GM23338 (cell line): ENCODE measurements at places on chromosomes 5 and 9. TPM values are rescaled to one million over a fixed set of nuclear protein-coding genes. Genes with fewer than 3 reads are reported as not detected.
A peak's percentile ranks its signal among the peaks of the same experiment; 100 is the strongest.

GRCh38 chr5:125501396-125501795 is 755.0 kb upstream of the ZNF608 start:
- H3K27me3 ChIP-seq, result no peaks in the 10 kb centered on the region
- no peak for DNase-seq
- no peak overlapping the region for H3K4me3 ChIP-seq
- H3K36me3 ChIP-seq, result no peaks in the 10 kb centered on the region
- peaks cover 15% of the 10 kb centered on the region; the same call in 1 of the 2 replicates for H3K4me1 ChIP-seq

DNA sequence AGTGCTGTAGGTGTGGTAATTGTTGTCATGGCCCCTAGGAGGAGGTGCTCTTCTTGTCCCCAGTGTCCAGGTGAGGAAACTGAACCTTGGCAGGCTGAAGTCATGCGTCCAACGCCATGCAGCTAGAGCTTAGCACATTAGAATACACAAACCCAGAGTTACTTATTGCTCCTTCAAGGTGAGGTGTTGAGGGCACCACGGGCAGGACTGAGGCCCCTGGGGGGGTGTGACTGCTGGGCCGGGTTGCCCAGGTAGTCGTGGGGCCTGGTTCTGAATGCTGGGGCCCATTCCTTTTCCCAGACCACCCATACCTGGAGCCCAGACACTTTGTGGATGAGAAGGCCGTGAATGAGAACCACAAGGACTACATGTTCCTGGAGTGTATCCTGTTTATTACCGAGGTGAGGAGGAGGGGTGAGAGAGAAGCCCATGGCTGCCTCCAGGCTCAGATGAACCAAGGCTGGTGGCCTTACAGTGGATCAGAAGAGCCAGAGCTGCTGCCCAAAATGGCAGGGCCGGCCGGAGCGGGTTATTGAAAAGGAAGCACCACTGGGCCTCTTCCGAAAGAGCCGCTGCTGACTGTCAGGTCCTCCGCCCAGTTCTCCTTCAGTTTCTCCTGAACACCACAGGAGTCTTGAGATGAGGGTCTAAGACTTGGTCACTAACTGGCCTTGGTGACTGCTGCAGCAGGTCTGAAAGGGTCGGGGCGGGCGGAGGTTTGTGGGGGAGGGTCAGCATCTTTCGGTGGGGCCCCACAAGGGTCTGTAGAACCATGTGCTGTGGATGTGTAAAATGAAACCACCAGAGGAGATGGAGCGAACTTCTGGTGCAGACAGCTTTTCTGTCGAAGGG is 26.3 kb downstream of the PTPA start:
- no peak for DNase-seq
- H3K4me1 ChIP-seq, result peaks cover 25% of the 10 kb centered on the region
- no peaks in the 10 kb centered on the region for H3K27me3 ChIP-seq

- no peak overlapping the region for H3K27ac ChIP-seq
- no peaks in the 10 kb centered on the region for H3K27me3 ChIP-seq
- no peaks in the 10 kb centered on the region for H3K4me1 ChIP-seq
- H3K36me3 ChIP-seq, result no peaks in the 10 kb centered on the region
- no peak for DNase-seq
Measured at GRCh38 chr9:92564982-92565381, 29.2 kb upstream of the ECM2 start.

GRCh38 chr5:88172847-88173758 is 95.5 kb downstream of the TMEM161B start:
- 0 out of 2 replicates have a peak overlapping the region, but pooled peaks have one; percentile 9 for H3K27ac ChIP-seq
- H3K4me3 ChIP-seq, result no peak overlapping the region
- peak; percentile 57 for DNase-seq
- H3K4me1 ChIP-seq, result peaks cover 8% of the 10 kb centered on the region
- H3K36me3 ChIP-seq, result 0 out of 2 replicates have a peak, but pooled peaks cover 4% of the 10 kb centered on the region

DNA sequence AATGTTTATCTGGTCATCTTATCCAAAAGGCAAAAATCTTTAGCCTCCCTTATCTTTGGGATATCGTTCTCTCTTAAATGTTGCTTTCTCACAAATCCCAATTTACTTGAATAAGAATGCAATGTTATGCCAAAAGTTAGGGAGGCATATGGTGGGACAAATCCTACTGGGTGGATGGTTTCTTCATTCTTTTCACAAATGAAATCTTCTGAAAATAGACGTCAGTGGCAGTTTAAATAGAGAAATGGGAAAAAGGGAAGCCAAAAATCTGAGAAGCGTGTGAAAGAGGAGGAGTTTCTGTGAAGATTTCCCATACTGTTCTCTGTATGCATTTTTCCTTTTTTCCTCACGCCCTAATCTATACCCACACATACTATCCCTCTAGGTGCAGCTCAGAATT is 2.5 kb upstream of the PCDHAC1 start:
- no peak overlapping the region for H3K4me3 ChIP-seq
- no peaks in the 10 kb centered on the region for H3K36me3 ChIP-seq
- no peak for DNase-seq
- H3K27me3 ChIP-seq, result peaks cover 38% of the 10 kb centered on the region
- H3K27ac ChIP-seq, result no peak overlapping the region

- no peaks in the 10 kb centered on the region for H3K36me3 ChIP-seq
- DNase-seq, result no peak
- H3K4me3 ChIP-seq, result no peak overlapping the region
- no peak overlapping the region for H3K27ac ChIP-seq
- H3K27me3 ChIP-seq, result no peaks in the 10 kb centered on the region
- no peaks in the 10 kb centered on the region for H3K4me1 ChIP-seq
Measured at GRCh38 chr9:110298043-110298605, 39.5 kb downstream of the TXNDC8 start.

GRCh38 chr5:93821891-93822415 is 80.6 kb upstream of the POU5F2 start:
- H3K4me3 ChIP-seq, result no peak overlapping the region
- H3K27me3 ChIP-seq, result no peaks in the 10 kb centered on the region
- no peaks in the 10 kb centered on the region for H3K4me1 ChIP-seq
- H3K36me3 ChIP-seq, result no peaks in the 10 kb centered on the region
- no peak overlapping the region for H3K27ac ChIP-seq
- DNase-seq, result peak; percentile 3

DNA sequence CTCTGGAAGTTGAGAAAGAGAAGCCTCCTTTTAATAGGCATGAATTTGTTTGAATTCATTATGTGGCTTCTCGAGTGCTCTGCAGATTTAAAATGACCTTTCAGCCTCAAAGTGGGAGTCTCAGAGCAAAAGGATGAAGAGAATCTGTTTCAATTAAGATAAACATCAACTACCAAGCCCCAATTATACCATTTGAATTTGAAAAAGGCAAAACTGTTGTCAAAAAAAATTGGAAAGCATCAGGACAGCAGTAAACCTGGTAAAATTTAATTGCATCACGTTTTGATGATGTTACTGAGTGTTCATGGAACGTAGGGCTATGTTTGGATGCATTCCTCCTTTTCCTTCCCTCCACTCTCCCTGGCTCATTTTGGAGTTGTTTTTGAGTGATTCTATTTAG is 637.2 kb downstream of the PDE4D start:
- no peak overlapping the region for H3K27ac ChIP-seq
- H3K4me1 ChIP-seq, result no peaks in the 10 kb centered on the region
- no peak for DNase-seq
- H3K27me3 ChIP-seq, result no peaks in the 10 kb centered on the region
- no peaks in the 10 kb centered on the region for H3K36me3 ChIP-seq

DNA sequence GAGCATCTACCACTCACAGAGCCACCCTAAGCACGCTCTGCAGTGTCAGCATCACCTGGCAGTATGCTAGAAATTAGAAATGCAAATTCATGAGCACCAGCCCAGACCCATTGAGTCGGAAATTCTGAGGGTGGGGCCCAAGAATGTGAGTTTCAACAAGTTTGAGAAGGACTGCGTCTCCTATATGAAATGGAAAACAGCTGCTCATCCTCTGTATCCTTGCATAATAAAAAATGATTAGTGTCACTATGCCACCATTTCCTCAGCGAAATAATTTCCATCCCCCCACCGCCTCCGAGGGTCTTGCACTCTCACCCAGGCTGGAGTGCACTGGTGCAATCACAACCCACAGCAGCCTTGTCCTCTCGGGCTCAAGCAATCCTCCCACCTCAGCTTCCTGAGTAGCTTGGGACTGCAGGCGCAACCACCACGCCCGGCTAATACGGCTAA is 1.3 kb upstream of the IQGAP2 start:
- H3K4me3 ChIP-seq, result peak overlapping the region; percentile 90
- peak overlapping the region; percentile 57 for H3K27ac ChIP-seq
- H3K4me1 ChIP-seq, result peaks cover 30% of the 10 kb centered on the region
- H3K36me3 ChIP-seq, result 0 out of 2 replicates have a peak, but pooled peaks cover 4% of the 10 kb centered on the region

- no peak for DNase-seq
- no peaks in the 10 kb centered on the region for H3K4me1 ChIP-seq
- H3K27ac ChIP-seq, result no peak overlapping the region
- no peaks in the 10 kb centered on the region for H3K36me3 ChIP-seq
- peaks cover 17% of the 10 kb centered on the region; the same call in 1 of the 2 replicates for H3K27me3 ChIP-seq
Measured at GRCh38 chr9:20580673-20581072, 41.6 kb downstream of the MLLT3 start.

- H3K36me3 ChIP-seq, result no peaks in the 10 kb centered on the region
- H3K4me1 ChIP-seq, result no peaks in the 10 kb centered on the region
Measured at GRCh38 chr5:54761213-54761701, 224.1 kb downstream of the ESM1 start.

DNA sequence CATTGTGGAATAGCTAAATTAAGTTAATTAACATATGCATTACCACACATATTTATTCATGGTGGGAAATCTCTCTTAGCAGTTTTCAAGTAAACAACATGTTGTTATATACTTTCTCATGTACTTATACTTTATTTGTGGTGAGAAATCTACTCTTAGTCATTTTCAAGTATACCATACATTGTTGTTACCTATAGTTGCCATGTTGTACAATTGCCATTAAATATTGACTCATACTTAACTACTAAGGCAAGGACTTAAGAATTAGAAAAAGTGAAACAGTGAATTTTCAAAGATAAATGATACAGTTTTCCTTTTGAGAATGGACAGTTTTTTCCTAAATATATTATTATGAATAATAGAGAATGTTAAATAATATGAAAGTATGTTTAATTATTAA is 27.7 kb downstream of the UGCG start:
- no peak for DNase-seq
- H3K36me3 ChIP-seq, result no peaks in the 10 kb centered on the region
- H3K4me3 ChIP-seq, result no peak overlapping the region
- no peaks in the 10 kb centered on the region for H3K27me3 ChIP-seq

GRCh38 chr9:97811533-97812246 is 41.3 kb upstream of the FOXE1 start:
- no peak for DNase-seq
- peaks cover 13% of the 10 kb centered on the region; the same call in 1 of the 2 replicates for H3K4me1 ChIP-seq
- H3K36me3 ChIP-seq, result no peaks in the 10 kb centered on the region

DNA sequence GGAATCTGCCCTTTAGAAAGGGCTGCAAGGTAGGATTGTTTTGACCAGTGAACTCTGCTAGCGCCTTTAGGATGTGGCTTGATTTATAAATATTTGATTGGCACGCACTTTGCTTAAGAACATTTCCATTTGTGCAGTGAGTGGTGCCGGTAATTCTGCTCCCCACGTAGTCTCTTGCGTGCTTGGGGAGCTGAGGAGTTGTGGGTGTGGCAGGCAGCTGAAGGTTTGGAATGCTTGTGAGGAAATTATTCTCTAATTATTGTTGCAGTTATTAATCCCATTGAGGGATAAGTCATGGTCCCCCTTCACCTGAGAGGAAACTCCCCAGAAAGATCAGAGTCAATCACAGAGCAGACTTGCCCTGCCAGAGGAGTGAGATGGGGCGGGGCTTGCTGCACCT is 76.7 kb downstream of the FGF1 start:
- H3K4me1 ChIP-seq, result peaks cover 8% of the 10 kb centered on the region; the same call in 1 of the 2 replicates
- H3K4me3 ChIP-seq, result no peak overlapping the region
- DNase-seq, result no peak
- H3K27ac ChIP-seq, result no peak overlapping the region
- H3K27me3 ChIP-seq, result no peaks in the 10 kb centered on the region
- no peaks in the 10 kb centered on the region for H3K36me3 ChIP-seq

- H3K36me3 ChIP-seq, result no peaks in the 10 kb centered on the region
- H3K4me3 ChIP-seq, result no peak overlapping the region
- H3K27ac ChIP-seq, result no peak overlapping the region
- no peak for DNase-seq
- no peaks in the 10 kb centered on the region for H3K4me1 ChIP-seq
Measured at GRCh38 chr5:109028608-109029299, 281.1 kb downstream of the FER start.

GRCh38 chr5:173547579-173547978 is 68.9 kb downstream of the BOD1 start:
- H3K27me3 ChIP-seq, result no peaks in the 10 kb centered on the region
- H3K36me3 ChIP-seq, result no peaks in the 10 kb centered on the region
- H3K27ac ChIP-seq, result no peak overlapping the region
- DNase-seq, result no peak

GRCh38 chr5:11878814-11879213 is 25.4 kb downstream of the CTNND2 start:
- H3K27me3 ChIP-seq, result no peaks in the 10 kb centered on the region
- H3K4me1 ChIP-seq, result no peaks in the 10 kb centered on the region
- H3K4me3 ChIP-seq, result no peak overlapping the region
- no peak for DNase-seq
- H3K27ac ChIP-seq, result no peak overlapping the region

Gene ANKRD55
- total RNA-seq, result not detected in 2 replicates

Gene PCDHGA4
- 4.2 and 7.2 TPM in 2 replicates for total RNA-seq

Gene LTC4S
- total RNA-seq, result 1.2 and 10.1 TPM in 2 replicates

Gene CYLC2
- total RNA-seq, result not detected in 2 replicates

Gene ROR2
- total RNA-seq, result 15.5 and 18.8 TPM in 2 replicates

Gene MEGF10
- 28.3 and 45.1 TPM in 2 replicates for total RNA-seq

Gene LPAR1
- 2.9 and 3.8 TPM in 2 replicates for total RNA-seq

Gene CDKN2B
- 0.31 and 0.83 TPM in 2 replicates for total RNA-seq

Gene IL17B
- total RNA-seq, result not detected in 2 replicates

Gene MELK
- 55.7 and 67.8 TPM in 2 replicates for total RNA-seq

Gene PNPLA7
- 0.39 and 0.80 TPM in 2 replicates for total RNA-seq

Gene RMRP
- total RNA-seq, result 8,626 and 33,360 TPM in 2 replicates

Gene LCN2
- total RNA-seq, result 0.27 TPM in 1 of 2 replicates, not detected in the other
